ENCODE measurements at places on chromosomes 7 and 10. TPM values are rescaled to one million over a fixed set of nuclear protein-coding genes. Genes with fewer than 3 reads are reported as not detected.
A peak's percentile ranks its signal among the peaks of the same experiment; 100 is the strongest.

DNA sequence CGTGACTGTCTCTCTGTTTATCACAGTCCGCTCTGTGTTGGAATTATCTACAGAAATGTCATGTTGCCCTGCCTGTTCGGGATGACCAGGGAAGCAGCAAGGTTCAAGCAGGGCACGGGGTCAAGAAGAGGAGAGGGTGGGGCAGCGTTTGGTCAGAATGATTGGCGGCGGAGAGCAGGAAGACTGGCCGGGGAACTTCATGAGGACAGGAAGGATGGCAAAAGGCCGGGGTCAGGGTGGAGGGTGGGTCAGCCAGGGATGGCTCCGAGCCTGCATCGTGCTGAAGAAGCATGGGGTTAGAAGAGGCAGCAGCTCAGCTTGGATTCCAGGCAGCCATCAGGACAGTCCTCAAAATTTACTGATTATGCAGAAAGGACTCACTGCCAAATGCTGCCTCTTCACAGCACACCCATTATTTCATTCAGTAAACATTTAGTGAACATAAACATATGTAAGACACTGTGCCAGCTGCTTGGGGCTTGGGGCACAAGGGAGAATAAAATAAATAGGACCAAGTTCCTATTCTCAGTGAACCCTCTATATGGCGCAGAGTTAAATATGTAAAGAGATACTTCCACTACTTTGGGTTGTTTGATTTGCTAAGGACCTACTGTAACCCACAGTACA lies 42.8 kb downstream of the WNT2 start:
- DNase-seq, result no peak

GRCh38 chr7:85183296-85183695 lies 3.6 kb downstream of the SEMA3D start:
- no peak for DNase-seq

DNA sequence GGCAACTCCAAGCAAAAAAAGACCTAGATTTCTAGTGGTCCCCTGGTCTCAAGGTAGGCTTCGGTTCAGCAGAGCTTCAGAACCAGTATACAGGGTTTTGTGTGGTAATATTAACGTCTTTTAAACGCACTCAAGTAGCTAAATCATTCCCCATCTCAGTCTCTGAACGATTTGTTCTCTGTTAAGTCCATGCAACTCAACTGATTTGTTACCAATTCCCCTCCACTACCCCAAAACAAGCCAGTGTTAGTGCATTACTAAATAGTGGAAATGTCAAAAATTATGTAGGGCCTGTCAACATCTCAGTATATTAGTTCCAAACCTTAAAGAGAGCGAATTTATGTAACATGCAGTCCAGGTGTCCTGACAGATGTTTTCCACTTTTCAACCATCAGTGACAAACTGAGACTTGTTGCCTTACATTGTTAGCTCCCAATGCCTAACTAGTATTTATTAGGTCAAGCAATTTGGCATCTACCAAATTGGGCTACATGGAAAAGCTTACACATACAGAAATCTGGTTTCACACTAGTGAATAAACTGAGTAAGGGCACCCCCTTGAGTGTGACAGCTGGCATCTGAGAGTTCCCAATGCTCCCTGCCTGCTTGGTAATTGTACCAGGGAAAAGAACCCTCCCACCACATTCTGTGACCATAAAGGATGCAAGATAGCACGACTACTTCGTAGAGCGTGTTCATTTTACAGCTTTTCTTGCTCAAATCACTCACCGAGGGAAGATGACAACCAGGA lies 12.2 kb downstream of the HNRNPA2B1 start:
- DNase-seq, result no peak

- DNase-seq, result no peak
Observed at GRCh38 chr10:12541446-12542067, 192.2 kb downstream of the CAMK1D start.

GRCh38 chr10:69904533-69904932 lies 102.8 kb downstream of the COL13A1 start:
- no peak for DNase-seq

DNA sequence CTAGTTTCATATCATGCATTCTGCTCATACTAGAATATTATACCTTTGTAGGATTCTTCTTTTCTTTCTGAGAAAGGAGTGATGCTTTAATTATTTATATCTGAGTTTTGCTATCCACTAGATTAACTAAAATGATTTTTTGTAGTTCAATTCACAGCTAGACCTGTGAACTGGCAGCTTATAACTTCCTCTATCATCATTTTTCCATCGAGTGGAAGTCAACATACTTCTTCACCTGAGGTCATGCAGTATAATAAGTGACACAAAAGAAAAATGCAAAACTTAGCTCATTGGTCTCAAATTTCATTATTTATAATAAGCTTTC lies 8.0 kb downstream of the LRRN3 start:
- DNase-seq, result no peak

DNA sequence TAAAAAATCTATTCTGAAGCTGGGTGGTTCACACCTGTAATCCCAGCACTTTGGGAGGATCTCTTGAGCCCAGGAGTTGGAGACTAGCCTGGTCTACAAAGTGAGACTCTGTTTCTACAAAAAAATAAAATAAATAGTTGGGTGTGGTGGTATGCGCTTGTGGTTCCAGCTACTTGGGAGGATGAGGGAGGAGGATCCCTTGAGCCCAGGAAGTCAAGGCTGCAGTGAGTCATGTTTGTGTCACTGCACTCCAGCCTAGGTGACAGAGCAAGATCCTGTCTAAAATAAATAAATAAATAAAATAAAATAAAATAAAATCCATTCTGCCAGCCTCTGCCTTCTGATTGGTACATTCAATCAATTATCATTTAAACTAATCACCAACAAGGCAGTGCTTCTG lies 17.5 kb downstream of the ZNF33A start:
- no peak for DNase-seq

DNA sequence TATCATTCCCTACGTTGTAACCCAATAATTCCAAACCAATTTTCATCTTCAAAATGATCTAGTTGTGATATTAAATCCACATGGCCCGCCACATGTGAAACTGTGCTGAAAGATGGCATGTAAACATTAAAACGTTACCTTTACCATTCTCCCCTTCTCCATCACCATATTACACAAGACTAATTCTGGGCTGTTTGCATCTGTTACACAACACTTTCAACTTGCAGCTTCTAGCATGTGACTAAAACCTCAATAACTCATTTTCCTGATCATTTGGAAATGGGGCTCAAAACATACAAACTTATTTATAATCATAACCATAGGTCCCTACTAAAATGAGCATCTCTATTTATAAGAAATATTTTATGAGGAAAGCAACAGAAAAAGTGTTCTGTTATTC lies 4.7 kb downstream of the MTERF1 start:
- no peak for DNase-seq

DNA sequence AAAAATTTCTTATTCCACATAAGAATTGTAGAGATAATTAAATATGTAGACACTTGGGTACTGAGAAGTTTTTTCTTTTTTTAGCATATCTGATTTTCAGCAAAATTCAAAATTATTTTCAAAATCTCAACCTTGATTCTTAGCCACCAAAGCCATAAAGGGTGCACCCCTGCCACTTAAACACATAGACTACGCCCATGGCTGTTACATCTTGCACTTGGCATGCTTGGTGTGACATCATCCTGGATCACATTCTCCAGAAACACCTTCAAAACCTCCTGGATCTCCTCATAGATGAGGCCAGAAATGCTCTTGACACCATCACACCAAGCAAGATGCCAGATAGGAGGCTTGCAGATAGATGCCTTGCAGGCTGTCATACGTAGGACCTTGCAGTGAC lies 89.1 kb upstream of the KLF14 start:
- no peak for DNase-seq

DNA sequence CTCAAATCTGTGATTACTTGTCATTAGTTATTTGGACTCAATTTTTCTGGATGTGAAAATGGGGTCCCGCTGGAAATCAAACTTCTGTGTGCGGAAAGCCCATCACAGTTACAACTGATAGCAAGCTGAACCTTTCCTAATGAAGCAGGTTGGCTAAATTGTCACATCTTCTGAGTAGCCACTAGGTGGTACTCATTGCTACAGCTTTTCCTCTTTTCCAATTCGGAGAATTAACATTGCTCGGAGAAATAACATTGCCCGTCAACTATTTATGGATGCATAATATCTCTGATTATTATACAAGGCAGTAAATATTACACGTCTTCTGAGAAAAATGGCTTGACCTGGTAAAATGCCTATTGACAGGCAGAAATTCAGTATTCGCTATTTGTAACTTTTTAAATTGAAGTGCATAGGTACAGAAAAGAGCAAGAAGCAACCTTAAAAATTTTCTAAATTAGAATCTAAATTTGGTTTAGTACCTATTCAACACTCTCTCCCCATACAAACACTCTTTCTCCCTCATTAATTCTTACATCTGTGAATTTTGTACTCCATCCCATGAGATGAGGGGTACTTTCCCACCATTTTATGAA lies 17.3 kb upstream of the BLOC1S2 start:
- no peak for DNase-seq

DNA sequence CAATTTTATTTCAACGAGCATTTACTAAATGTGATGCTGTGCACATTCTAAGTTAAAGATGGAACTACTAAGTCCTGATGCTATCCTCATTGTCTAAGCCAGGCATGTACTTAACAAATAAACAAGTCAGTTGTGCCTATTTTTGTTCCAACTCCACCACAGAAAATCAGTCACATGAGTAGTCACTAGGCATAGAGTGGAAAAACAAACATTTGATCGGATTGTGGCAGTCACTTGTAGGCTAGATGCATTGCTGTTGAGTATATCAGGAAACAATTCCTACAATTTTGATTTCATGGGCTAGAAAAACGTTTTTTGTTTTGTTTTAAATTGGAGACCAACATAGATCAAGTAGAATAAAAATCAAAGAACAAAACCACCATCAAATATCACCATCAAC lies 177.6 kb upstream of the SLC25A13 start:
- no peak for DNase-seq

GRCh38 chr10:30182191-30183054 lies 123.0 kb upstream of the JCAD start:
- DNase-seq, result no peak

- no peak for DNase-seq
Observed at GRCh38 chr10:69093933-69094332, 6.0 kb downstream of the SRGN start.

GRCh38 chr7:128954150-128954549 lies 16.4 kb downstream of the IRF5 start:
- DNase-seq, result no peak

- DNase-seq, result no peak
Observed at GRCh38 chr7:113657603-113658002, 261.2 kb downstream of the PPP1R3A start.

DNA sequence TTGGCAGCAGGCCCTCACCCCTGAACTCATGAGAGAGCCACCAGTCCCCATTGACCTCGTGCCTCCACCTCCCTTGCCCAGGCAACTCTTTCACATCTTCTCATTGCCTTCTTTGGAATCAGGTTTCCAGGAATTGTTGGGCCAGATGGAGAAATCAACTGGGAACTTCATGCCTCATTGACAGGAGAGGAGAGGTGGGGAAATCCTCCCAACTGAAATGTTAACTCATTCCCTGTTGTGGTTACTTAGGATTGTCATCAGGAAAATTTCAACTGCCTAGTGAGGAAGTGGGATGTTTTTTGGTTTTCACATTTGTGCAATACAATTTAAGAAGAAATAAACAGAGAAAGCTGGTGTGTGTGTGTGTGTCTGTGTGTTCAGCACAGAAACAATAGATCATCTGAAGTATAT lies 106.6 kb upstream of the INHBA start:
- DNase-seq, result no peak

DNA sequence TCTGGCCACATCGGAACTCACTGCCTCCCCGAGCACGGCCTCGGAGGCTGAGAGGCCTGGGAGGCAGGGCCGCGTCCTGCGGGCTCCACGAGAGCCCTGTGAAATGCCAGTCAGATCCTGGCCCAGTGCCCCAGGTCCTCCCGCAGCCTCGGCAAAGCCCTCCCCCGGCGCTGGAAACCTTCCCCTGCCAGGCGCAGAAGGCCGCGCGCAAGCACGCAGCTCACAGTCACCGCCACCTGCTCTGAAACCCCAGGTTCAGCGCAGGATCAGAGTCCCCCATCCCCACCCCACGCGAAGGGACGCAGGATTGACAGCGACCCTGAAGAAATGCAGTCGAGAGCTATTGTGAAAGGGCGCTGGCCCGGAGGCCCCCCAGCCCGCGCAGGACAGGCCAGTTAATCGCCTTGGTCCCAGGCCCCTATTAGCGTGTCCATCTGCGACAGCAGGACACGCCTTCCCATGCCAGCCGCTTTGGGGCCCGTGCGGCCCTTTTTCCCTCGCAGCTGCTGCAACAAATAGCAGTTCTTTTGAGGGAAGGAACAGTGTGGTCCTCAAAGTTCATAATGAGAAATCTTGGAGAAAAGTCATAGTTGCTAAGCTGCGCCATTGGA lies 13.5 kb upstream of the EGFR start:
- DNase-seq, result no peak

GRCh38 chr10:125781374-125781773 lies 5.8 kb upstream of the MMP21 start:
- no peak for DNase-seq

GRCh38 chr10:78454123-78454645 lies 420.5 kb downstream of the RPS24 start:
- no peak for DNase-seq

DNA sequence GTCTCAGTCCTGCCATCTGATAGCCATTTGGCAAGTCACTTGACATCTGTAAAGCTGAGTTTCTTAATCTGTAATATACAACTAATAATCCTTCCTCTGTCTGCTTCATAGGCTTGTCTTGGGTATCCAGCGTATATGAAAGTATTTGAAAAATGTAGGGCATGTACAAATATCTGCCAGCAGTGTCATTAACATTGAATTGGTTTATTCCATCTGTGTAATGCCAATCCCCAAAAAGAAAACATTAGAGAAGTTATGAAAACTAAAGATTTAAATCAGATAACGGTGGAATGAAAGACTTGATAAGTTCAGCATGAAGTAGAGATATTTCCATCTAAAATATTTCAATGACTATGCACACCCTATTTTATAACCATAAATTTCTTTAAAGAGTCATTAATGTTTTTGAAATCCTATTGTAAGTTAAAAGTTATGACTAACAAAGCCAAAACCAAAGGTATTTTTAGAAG lies 9.8 kb upstream of the RTKN2 start:
- DNase-seq, result no peak

GRCh38 chr7:42624471-42624870 lies 287.4 kb downstream of the C7orf25 start:
- no peak for DNase-seq

- peak; percentile 31 for DNase-seq
Observed at GRCh38 chr7:129741743-129742213, 130.3 kb downstream of the NRF1 start.

- peak; percentile 97 for DNase-seq
Observed at GRCh38 chr7:6423942-6424701, 23.6 kb downstream of the DAGLB start.

The VSIR gene
- 20.7 TPM for total RNA-seq

The AMZ1 gene
- not detected for total RNA-seq

The KRIT1 gene
- 28.7 TPM for total RNA-seq

The CAV1 gene
- 87.8 TPM for total RNA-seq

The AS3MT gene
- total RNA-seq, result 0.91 TPM

The FAM241B gene
- total RNA-seq, result 1.1 TPM

The BICC1 gene
- 26.7 TPM for total RNA-seq

The RNF32 gene
- total RNA-seq, result 0.85 TPM

The MRC1 gene
- total RNA-seq, result 11.6 TPM

The C10orf95 gene
- not detected for total RNA-seq

The DOCK1 gene
- 4.3 TPM for total RNA-seq

The TRIM50 gene
- total RNA-seq, result not detected

The MEOX2 gene
- total RNA-seq, result 16.2 TPM

The ZNF786 gene
- total RNA-seq, result 2.8 TPM

The FEZF1 gene
- total RNA-seq, result not detected

The VWDE gene
- total RNA-seq, result not detected

The RET gene
- 0.53 TPM for total RNA-seq
